SK-N-DZ (cell line): ENCODE measurements at places on chromosomes 1 and 21.
A peak's percentile ranks its signal among the peaks of the same experiment; 100 is the strongest.

DNA sequence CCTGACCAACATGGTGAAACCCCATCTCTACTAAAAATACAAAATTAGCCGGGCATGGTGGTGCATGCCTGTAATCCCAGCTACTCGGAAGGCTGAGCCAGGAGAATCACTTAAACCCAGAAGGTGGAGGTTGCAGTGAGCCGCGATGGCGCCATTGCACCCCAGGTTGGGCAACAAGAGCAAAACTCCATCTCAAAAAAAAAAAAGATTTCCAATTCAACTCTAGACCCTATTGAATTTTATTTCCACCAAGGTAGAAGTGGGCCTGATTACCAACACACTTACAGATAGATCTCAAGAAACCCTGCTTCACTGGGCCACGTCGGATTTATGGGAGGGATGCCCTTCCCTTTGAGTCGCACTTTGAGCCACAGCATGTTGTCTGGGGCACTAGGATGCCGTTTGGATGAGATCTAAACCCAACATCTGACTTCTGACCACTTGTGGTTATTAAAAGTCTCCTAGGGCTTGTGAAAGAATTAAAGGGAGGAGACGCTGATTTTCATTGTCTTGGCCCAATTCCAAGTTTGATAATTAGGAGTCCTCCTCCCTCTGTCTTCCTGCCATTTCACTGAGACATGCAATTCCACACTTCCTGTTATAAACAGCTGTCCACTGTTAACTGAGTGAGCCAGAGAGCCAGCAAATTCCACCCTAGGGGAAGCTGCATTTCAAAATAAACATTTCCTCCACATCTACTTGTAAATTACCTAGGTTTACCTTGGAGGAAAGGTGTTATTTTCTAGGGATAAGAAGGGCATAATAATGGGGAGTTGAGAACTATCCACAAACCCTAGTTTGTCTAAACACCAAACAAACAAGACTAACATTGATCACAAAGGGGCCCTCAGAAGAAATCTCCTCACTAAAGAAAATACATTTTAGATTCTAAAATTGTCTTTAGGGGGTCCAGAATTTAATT is 5.2 kb upstream of the RERE start:
- no peak for DNase-seq

DNA sequence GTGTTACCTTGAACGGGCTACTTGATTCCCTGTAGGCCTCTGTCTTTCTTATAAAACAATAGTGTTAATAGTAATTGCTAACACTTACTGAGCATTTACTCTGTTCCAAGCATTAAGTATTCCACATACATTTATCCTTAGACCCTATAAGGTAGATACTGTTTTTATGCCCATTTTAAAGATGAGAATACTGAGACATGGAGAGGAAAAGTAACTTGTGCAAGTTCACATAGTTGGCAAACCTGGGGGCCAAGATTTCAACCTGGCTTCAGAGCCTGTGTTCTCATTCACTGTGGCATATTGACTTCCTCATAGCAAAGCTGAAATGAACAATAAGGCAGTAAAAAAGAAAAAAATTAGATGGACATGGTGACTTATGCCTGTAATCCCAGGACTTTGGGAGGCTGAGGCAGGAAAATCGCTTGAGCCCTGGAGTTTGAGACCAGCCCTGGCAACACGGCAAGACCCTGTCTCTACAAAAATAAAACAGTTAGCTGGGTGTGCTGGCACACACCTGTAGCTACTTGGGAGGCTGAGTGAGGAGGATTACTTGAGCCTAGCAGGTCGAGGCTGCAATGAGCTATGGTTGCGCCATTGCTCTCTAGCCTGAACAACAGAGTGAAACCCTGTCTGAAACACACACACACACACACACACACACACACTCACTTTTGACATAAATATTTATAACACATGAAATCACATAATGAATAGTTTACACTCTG is 19.6 kb upstream of the HMGN2 start:
- no peak for DNase-seq

GRCh38 chr21:27561116-27561515 is 594.2 kb upstream of the ADAMTS5 start:
- no peak for DNase-seq

- peak; percentile 86 for DNase-seq
Measured at GRCh38 chr1:215566556-215567490, at the start of gene KCTD3. Gene KCTD3 (plus strand): TSS chr1:215567304. CDS start chr1:215567686, 382 bp downstream.

DNA sequence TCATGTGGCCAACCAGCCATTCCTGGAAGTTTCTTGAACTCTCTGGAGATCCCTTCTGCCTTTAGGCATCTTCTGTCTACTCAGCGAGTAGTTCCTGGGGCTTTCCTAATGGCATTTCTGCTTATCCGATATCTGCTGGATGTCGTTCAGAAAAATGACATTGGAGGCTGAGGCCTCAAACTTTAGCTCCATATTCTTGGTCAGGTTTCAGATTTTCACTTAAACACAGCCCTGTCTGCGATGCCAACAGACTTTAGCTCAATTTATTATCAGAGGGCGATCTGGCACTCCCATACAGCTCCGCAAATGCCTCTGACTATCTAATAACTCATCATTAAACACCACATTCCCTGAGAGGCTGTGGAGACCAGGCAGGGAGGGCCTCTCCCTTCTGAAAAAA is 46.3 kb upstream of the ETS2 start:
- DNase-seq: no peak

- DNase-seq: no peak
Measured at GRCh38 chr1:171367436-171367835, 53.5 kb downstream of the FMO4 start.

- DNase-seq: no peak
Measured at GRCh38 chr1:118244194-118244593, 59.2 kb upstream of the SPAG17 start.

DNA sequence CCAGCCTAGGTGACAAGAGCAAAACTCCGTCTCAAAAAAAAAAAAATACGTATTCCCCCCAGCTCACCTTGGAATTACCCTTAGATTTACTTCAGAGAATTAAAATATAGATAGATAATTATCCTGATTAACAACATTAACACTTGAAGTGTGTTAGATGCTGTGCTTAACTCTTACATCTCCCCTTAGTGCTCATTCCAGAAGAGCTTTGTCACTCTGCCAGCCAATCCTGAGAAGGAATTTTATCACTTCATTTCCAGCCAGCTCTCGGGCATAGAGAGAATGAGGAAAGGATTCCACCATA is 1.6 kb upstream of the SHC1 start:
- DNase-seq: no peak

DNA sequence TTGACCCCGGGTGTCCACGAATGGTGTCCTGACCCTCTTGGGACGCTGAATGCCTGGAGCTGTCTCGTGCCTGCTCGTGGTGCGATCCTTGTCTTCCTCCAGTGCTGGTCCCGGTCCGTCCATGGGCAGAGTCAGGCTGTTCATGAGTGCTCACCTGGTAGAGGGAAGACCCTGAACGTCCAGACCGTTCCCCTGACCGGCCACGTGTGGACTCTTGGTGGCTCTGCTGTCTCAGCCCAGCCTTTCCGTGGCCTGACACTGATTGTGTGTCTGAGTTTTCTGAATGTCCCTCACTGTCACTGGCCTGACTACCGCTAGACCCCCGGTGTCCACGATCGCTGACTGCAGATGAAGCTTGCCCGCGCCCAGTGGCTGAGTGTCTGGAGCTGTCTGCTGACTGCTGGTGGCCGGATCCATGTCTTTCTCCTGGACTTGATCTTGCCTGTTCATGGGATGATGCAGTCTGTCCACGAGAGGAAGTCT is 11.7 kb downstream of the FLG start:
- DNase-seq: no peak

- DNase-seq: no peak
Measured at GRCh38 chr1:225835856-225836255, 25.9 kb downstream of the EPHX1 start.

GRCh38 chr1:177023726-177024125 is 140.8 kb downstream of the ASTN1 start:
- DNase-seq: no peak
